Fibroblast of skin of scalp (primary cell): ENCODE measurements at places on chromosomes 7 and 10.
A peak's percentile ranks its signal among the peaks of the same experiment; 100 is the strongest.

DNA sequence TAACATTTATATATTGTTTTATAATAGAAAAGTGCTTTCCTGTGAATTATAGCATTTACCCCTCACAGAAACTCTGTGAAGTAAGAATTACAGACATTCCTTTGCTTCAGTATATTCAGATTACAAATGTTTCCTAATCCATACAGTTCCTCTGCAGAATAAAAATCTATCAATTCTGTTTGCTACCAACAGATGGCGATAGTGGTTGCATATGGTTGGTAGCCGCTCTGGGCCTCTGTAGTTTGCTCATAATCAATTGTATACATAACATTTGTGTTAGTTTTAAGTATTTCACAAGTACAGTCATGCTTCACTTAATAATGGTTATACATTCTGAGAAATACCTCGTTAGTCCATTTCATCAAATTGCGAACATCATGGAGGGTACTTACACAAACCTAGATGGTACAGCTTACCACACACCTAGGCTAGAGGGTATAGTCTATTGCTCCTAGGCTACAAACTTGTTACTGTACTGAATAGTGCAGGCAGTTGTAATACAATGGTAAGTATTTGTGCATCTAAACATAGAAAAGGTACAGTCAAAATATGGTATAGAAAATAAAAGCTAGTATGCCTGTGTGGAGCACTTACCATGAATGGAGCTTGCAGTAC, 94.4 kb upstream of the STEAP4 start:
- DNase-seq, result peak; percentile 4

DNA sequence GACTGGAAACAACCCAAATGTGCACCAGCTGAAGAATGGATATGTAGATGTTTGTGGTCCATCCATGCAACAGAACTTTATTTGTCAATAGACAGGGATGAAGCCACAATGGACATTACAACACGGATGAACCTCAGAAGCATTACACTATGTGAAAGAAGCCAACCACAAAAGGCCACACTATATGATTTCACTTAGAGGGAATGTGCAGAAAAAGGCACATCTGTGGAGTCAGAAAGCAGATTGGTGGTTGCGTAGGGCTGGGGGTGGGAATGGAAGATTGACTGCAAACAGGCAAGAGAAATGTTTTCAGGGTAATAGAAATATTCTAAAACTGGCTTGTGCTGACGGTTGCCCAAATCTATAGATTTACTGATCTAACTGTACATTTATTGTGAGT, 34.3 kb upstream of the WASHC2A start:
- DNase-seq, result peak; percentile 53

DNA sequence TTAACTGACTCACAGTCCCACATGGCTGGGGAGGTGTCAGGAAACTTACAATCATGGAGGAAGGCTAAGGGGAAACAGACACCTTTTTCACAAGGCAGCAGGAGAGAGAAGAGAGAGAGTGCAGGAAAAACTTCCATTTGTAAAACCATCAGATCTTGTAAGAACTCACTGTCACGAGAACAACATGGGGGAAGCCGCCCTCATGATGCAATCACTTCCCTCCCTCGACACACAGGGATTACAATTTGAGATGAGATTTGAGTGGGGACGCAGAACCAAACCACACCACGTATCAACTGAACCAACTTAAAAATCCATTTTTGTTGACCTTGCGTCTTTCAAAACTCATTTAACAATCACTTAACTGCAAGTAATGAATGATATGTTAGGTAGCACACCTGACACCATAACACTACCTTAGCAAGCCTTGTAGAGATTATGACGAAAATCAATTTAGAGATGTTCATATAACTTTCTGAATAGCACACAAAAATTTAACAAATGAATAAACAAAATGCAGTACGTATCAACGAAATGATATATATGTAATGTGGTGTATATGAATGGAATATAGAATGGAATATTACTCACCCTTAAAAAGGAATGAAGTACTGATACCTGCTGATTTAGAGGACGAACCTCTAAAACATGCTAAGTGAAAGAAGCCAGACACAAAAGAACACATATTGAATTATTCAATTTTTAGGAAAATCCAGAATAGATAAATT, 3.7 kb downstream of the FAM3C start:
- no peak for DNase-seq

- no peak for DNase-seq
These were observed 40.2 kb downstream of the PDSS1 start for GRCh38 chr10:26737730-26738129.

DNA sequence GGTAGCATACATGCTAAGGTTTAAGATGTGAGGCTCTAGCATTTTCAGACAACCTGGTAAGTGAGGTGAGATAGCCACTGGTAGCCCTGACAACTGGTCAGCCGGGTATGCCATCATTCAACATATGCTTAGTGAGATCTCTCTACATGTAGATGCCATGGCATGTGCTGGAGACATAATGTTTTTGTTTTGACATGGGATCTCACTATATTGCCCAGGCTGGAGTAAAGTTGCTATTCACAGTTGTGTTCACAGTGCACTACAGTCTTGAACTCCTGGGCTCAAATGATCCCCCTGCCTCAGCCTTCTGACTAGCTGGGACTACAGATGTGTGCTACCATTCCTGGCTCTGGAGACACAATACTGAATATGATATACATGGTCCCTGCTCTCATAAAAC, 437.3 kb downstream of the SORCS1 start:
- DNase-seq, result no peak

DNA sequence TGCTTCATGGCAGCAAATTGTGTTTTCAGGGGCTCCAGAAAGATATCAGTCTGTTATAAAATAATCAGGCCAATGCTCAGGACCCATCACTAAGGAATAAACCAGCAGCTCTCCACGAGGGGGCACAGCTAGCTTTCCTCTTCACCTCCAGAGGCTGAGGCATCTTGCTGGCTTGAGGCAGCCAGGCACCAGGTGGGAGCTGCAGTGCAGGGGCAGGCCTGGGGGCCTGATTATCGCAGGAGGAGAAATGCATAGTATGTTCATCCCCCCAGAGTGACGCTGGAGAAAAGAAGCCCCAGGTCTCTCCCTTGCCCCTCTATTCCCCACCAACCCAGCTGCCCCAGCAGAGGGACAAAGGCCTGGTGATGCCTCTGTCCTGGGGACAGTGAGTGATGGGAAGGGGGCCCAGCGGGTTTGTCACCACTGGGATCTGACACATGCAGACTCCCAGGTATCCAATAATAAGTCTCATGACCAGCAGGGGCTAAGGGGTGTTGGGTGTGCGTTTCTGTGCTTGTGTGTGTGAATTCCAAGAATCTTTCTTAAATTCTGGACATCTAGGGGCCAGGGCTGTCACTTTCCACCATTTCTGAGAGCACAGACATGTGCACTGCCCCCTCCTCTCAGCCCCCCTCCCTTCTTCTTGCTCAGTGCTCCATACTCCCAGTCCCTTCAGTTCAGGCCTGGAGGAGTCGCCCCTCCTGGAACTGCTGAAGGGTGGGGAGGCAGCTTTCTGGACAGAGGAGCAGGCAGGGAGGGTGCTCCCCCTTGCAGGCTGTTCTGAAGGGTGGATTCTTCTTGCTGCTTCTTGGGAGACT, 128.1 kb upstream of the FAM20C start:
- DNase-seq, result peak; percentile 68
